Neural progenitor cell (in vitro differentiated cells): ENCODE measurements at places on chromosomes 3 and 15. TPM values are rescaled to one million over a fixed set of nuclear protein-coding genes. Genes with fewer than 3 reads are reported as not detected.

DNA sequence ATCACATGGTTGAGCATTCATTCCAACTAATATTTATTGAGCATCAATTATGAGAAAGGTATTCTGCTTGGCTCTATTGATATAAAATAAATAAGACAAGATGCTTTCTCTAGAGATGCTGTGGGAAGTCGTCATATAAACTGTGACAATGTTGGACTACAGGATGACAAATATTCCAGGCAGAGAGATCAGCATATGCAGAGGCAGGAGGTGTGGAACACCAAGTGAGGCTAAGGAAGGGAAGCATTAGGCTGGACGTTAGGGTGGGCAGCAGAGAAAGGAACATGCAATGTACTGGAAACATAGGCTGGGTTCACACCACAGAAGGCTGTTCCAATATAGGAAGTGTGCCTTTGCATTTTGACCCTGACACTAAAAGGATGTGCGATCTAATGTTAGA lies 38.6 kb downstream of the CD200 start:
- no peak for DNase-seq

Gene CAMK2N2
- total RNA-seq = 0.71 TPM in 1 of 2 replicates, not detected in the other

Gene CERS3
- total RNA-seq = 0.15 TPM in 1 of 2 replicates, not detected in the other

GRCh38 chr15:57867970-57868798 lies 161.7 kb downstream of the POLR2M start:
- no peak for DNase-seq

GRCh38 chr3:44666346-44666745 lies 17.8 kb downstream of the ZNF35 start:
- no peak for DNase-seq
